ENCODE measurements at places on chromosomes 6 and 20.

GRCh38 chr6:10154251-10154650 lies 260.6 kb downstream of the TFAP2A start:
- DNase-seq: no peak

GRCh38 chr6:144087789-144088426 lies 7.5 kb downstream of the SF3B5 start:
- no peak for DNase-seq

DNA sequence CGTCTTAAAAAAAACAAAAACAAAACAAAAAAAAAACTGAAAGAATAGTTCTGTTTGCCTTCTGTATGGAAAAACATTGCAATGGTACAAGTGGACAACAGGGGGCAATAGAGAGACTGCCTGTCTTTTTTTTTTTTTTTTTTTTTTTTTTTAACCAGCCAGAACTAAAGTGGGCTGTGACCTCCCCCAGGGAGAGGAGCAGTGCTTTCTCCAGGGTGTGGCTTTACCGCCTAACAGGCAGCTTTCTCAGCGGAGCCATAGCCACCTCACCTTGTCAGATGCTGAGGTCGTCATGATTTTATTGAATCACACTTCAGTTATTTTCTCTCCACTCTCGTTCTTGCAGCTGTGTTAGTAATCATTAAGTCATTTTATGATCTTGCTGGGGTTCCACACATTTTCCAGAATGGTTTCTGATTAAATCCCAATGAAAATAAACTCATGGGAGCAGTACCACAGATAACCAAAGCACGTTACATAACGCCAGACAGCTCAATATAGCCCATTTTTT lies 78.4 kb downstream of the GMPR start:
- DNase-seq: peak; percentile 76

- DNase-seq: no peak
Measured at GRCh38 chr6:6482256-6482655, 106.3 kb upstream of the LY86 start.

GRCh38 chr6:109221543-109222195 lies 126.4 kb downstream of the CEP57L1 start:
- no peak for DNase-seq

GRCh38 chr6:166174031-166174430 lies 6.4 kb upstream of the TBXT start:
- no peak for DNase-seq

DNA sequence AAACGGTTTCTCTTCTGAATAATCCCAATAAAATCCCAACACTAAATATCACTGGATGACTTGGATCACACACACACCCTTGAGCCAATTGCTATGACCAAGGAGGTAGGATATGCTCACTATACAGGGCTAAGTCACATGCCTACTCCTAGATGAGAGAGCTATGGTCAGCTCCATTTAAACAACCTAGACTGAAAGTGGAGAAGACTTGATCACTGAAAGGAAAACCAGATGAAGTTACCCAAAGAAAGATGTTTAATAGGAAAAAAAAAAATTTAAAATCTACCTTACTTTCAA lies 18.9 kb upstream of the COL19A1 start:
- DNase-seq: no peak

DNA sequence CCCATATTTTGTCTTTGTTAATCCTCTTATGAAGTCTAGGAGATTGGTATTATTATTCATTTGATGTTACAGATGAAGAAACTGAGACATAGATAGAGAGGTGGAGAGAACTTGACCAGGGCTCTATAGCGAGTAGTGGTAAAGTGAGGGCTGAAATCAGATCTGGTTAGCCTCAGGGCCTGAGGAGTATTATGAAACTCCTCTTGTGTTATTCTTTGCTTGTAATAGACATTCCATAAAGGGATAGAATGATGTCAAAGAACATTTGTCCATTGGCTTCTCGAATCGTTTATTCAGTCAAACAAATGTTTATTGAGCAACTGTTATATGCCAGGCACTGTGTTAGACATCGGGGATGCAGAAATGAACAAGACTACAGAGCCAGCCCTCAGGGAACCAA lies at the start of gene IL22RA2:
Gene IL22RA2 (minus strand): TSS at position 144 of the 400 bp plus-strand sequence. CDS start 11,895 bp downstream, outside the sequence.
- DNase-seq: no peak

GRCh38 chr20:46621492-46621891 lies 29.8 kb downstream of the SLC13A3 start:
- peak; percentile 41 for DNase-seq

- no peak for DNase-seq
Measured at GRCh38 chr6:111855753-111856152, 17.5 kb downstream of the FYN start.

DNA sequence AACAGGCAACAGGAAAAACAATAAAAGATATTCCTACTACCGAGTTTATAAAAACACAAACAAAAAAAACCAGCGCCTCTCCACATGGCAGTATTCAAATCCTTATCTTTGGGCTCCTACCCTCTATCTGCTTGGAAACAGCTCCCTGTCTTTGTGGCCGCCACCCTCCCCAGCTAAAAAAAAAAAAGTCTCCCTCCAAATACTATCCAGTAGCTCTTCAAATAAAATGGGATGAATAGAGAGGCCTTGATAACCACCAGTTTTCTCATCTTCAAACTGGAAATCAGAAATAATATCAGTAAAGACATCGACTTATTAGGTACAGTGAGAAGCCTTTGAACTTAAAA lies 96.2 kb downstream of the PSMG4 start:
- DNase-seq: no peak

DNA sequence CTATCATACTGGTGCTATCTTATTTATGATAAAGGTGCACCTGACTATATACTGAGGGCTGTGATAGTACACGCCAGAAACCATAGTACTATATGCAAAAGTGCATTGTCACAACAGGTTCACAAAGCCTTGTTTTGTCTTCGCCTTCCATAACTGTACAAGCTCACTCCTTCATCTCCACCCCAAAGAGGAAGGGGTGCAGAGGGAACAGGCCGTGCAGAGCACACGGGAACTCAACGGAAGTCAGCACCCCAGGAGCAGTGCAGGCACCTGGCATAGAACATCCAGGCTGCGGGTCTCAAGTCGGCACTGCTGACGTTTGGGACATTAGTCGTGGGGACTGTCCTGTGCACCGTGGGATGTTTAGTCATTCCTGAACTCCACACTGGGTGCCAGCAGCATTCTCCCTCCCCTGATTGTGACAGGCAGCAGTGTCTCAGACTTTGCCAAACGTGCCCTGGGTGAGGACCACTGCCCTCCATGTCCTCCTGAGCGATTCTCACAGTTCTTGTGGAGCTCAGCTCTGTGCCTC lies 99.7 kb downstream of the PXDC1 start:
- no peak for DNase-seq

- DNase-seq: no peak
Measured at GRCh38 chr6:141028791-141029280, 1103.9 kb upstream of the GJE1 start.

DNA sequence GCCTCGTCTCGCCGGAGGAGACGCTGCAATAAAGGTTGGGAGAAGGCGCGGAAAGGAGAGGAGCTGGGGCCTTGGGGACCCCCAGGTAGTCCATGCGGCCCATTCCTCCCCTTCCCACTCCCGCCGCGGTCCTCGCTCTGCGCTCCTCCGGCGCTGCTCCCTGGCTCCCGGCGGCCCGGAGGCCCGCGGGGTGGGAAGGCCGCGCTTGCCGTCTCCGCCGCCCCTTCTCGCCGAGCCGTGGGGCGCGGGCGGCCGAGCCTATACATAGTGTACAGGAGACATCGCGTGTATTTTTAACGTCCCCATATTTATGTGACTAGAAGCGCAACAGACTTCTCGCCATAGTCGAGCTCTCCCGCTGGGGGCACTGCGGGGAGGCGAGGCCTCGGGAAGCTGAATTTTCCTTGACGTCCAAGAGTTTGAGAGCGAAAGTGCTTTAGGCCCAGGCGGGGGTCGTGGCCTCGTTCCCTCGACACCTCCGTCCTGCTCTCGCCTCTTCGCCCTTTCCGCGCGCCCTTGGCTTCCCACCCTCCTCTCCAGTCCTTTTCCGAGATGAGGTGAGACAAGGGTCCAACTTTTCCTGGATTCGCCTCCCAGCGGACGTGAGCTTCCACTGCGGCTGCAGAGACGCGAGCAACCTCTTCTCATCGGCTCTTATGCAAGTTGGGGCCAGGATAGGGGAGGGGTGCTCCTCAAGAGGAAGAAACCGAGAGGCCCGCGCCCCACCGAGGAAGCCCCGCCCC lies 29.0 kb downstream of the SLC12A5 start:
- peak; percentile 55 for DNase-seq

GRCh38 chr6:10030942-10031537 lies 383.8 kb downstream of the TFAP2A start:
- DNase-seq: peak; percentile 8

DNA sequence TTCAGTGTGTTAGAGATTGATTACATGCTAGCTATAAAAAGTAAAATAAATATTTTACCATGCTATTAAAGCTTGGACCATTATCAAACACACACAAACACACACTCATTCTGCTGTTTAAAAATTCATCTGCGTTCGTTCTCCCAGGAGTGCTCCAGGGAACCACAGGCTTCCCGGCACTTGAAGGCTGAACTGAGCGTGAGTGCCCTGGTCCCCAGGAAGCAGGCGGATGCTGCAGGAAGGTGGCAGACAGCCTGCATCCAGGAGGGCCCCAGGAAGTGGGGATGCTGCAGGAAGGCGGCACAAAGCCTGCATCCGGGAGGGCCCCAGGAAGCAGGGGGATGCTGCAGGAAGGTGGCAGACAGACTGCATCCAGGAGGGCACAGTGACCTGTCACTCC lies 147.2 kb upstream of the SNX9 start:
- no peak for DNase-seq
